ENCODE measurements at places on chromosomes 1 and 21.

GRCh38 chr1:223179280-223179679 lies 36.2 kb upstream of the TLR5 start:
- no peak for DNase-seq

DNA sequence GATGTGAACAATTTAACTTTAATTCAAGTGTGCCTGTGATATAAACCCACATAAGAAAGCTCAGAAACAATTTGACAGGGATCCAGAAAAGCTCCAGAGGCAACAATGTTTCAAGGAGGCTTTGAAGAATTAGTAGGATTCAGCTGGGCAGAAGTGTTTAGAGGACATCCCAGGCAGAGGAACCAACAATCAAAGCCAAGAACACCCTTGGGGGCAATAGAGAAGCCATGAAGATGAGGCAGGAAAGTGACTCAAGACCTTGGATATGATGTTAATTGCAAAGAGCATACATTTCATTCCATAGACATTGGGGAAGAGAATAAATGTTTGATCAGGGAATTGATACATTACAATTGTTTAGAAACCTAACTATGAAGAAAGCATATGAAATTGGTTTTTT lies 280.3 kb downstream of the LTN1 start:
- DNase-seq: no peak

- DNase-seq: no peak
Measured at GRCh38 chr1:235022981-235023710, 105.5 kb downstream of the TOMM20 start.

GRCh38 chr1:47313915-47314664 lies at the start of gene STIL:
Gene STIL (minus strand): TSS chr1:47314147. CDS start chr1:47310319, 3,828 bp downstream.
- peak; percentile 97 for DNase-seq

DNA sequence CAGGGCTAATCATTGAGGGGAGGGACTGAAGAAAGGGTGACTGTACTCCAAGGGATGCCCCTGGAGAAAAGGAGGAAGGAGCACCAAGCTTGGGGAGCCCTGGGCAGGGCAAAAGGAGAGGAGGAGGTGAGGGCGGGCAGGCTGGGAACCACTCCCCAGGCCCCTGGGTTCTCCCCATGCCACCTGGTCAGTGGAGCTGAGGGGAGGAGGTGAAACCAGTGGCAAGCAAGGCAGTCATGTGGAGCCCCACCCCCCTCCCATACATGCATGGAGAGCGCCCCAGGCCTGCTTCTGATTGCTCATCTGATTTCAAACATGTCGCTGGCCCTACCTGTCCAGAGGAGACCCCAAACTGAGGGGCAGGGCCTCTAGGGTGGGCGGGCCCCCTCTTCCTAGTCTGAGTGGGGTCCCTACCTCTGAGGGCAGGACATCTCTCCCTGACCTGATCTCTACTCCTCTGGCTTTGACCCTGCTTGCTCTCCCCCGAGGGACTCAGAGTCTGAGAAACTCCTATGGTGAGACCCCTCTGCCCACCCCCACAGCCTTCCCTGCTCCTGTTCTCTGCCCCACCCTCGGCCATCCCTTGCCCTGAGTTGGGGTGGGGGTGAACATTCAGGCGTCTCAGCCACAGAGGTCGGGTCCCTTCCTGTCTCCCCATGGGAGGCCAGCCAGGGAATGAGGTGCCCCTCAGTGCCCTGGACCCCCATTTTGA lies 18.6 kb downstream of the INSRR start:
- DNase-seq: no peak

DNA sequence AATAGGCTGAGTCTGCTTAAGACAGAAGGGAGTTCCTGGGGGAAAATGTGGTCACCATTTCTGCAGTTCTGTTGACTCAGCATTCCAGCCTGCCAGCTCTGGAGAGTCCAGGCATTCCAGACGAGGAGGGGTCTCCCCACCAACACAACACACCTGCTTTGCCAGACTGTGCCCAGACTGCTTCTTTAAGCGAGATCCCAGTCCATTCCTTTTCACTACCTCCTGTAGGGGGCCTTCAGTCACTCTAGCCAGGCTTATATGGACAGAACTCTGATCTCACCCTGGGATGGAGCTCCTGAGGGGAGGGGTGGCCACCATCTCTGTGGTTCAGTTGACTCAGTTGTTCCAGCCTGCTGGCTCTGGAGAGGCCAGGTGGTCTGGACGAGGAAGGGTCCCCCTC lies 48.5 kb downstream of the UBE2U start:
- DNase-seq: no peak

- DNase-seq: no peak
Measured at GRCh38 chr1:235485558-235485957, 18.7 kb downstream of the B3GALNT2 start.

DNA sequence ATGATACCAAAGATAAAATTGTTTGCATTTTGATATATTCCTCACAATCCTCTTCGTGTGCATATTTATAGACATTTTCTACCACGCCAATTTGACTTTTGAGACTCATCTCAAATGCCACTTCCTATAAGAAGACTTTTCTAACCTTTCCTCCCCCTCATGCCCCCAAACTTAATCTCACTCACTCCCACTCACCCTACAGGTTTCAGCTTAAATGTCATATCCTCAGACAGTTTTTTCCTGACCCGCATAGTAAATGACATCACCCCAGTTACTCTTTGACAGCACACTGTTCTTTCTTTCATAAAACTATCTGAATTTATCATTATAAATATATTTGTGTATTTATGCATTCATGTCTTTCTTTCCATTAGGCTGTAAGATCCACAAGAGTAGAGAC lies 29.6 kb upstream of the RGS8 start:
- DNase-seq: no peak

- DNase-seq: no peak
Measured at GRCh38 chr1:116737855-116738321, 16.3 kb upstream of the CD2 start.

DNA sequence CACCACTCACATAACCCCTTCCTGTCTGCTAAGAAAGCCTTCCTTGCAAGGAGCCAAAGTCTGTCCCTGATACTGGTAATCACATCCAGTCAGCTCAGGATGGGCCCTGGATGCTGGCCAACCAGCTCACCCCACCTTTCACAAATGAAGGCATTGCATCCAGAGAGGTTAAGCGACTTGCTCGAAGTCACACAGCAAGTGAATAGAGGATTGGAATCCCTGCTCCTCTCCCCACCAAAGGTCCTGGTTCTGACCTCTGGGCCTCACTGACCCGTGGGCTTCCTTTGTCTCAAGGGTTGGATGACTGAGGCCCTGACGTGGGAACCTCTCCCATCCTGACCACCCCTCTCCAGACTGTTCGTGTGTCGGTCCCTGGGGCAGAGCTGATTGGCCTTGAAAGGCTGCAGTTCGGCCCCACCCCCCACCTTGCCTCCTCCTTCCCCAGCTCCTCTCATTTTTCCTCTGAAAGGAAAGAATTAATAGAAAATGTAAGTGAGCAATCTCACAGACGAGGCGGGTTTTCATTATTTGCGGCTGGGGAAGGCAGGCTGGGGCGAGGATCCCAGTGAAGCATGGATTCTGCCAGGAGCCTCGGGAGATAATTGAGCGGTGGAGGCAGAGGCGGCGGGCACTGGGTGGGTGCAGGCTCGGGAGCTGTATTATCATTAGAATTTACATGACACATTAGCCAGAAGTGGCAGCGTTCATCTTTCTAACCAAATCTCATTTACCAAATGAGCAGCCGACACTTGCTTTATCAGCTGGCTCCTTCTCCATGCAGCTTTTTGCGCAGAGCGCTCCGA lies 101.5 kb upstream of the CSF3R start:
- DNase-seq: no peak

DNA sequence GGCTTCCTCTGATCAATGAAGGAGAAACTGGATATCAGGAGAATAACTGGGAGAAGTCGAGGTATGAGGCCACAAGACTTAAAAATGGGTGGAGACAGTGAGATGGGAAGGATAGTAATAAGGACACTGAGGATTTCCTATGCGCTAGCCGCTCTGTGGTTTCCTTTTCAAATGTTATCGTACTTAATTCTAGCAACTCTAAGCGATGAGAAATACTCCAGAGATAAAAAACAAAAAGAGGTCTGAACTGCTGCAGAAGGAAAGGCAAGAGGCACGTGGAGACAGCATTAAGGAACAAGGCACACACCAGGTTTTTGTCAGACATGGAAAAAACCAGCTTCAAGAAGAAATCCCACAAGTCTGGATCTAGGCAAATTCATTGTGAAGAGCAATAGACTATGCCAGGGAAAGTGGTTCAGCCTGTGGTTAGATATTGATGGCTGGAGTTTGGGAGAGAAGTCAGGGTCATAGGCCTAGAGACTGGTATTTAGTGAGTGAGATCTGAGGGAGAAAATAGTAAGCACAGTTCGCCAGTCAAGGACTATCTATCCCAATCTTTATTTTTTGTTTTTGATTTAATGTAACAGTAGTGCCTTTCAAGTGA lies 5.3 kb downstream of the CLCA2 start:
- no peak for DNase-seq

- DNase-seq: no peak
Measured at GRCh38 chr1:64848136-64848535, 103.3 kb downstream of the RAVER2 start.

GRCh38 chr1:70431317-70431716 lies 20.2 kb downstream of the CTH start:
- no peak for DNase-seq

- peak; percentile 45 for DNase-seq
Measured at GRCh38 chr1:207495801-207496792, at the start of gene CR1. Gene CR1 (plus strand): TSS chr1:207496157. CDS start chr1:207496268, 111 bp downstream.

GRCh38 chr21:14531757-14532316 lies 14.3 kb downstream of the SAMSN1 start:
- no peak for DNase-seq

DNA sequence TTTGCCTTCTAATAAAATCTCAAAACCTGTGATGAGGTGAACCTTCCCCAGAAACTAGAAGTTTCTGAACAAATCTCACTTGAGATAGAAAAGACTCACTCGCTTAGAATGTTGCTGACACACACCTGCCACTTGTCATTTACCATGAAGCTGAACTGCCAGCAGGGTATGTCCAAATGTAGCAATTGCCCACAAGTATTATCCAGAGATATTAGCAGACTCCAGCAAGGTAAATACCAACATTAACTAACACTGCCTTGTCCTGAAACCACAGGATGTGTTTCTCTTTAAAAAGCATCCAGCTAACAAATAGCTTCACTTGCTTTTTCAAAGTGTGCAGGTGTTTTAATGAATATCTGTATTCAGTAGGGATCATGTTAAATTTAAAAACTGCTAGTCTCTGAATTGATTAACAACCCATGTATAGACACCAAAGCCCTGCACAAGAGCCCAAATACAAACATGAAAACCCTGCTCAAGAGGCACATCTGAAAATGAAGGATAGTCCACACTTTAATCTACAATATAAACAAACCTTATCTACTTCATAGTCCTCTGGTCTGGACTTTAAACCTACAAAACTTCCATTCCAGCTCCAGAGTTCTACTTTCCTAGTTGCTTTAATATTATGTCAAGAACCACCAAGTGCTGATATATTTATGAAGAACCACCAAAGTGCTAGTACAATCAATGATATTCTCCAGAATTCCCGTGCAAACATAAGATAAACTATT lies 19.3 kb downstream of the KRTAP8-1 start:
- DNase-seq: no peak

DNA sequence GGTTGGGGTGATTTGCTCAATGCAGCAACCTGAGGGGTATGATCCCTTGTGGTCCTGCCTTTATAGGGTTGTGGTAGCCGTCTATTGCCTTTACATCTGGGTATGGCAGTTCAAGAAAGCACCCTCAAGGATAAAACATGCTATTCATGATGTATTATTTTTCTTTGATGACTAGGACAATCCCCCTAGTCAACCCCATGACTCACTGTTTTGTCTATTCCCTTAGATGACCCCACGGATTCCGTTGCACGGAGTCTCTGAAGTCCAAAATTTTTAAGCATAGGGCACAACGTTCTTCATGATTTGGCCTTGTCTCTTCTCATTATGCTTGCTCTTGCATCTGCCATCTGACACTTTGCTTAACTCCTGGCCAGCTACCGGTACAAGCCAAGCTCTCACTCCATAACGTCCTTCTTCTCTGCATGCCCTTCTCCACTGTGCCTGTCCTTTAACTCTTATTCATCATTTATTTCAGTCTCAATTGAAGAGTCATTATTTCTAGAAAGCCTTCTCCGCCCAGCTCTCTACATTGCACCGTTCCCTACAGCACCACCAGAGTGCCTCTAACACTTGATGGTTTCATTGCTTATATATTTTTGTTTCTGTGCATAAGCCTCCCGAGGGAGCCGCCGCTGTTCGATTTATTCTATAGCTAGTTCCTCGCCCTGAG lies 838 bp upstream of the DISP1 start:
- no peak for DNase-seq

DNA sequence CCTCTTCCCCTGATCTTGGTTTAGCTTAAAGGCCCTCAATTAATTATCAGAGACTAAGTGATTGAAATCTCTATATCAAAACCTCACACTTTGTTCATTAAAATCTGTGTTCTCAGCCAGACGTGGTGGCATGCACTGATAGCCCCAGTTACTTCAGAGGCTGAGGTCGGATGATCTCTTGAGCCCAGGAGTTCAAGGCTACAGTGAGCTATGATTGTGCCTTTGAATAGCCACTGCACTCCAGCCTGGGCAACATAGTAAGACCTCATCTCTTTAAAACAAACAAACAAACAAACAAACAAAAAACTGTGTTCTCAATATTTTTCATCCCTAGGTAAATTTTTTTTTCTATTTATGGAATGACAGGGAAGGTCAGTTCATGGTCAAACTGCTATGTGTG lies 18.7 kb downstream of the TRMT13 start:
- no peak for DNase-seq

- DNase-seq: no peak
Measured at GRCh38 chr1:172897738-172898137, 153.0 kb downstream of the TNFSF18 start.

DNA sequence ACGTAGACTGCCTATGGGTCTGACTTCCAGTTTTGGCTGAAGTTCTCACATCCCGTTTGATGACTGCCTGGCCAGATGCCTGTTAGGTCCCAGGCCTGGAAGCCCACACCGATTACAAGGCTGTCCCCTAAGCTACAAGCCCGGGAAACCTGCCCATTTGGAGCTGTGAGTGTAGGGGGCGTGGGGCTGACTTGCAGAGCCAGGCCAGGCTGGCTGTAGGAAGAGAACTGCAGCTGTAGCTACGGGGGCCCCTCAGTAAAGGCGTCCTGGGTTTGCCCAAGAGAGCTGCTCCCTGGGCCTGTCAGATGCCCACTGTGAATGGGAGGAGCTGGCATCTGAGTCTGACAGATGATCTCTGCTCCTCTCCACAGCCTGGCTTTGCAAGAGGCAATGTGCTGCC lies 199.7 kb downstream of the CAMTA1 start:
- no peak for DNase-seq

- DNase-seq: no peak
Measured at GRCh38 chr1:112007169-112007568, 17.7 kb upstream of the KCND3 start.

DNA sequence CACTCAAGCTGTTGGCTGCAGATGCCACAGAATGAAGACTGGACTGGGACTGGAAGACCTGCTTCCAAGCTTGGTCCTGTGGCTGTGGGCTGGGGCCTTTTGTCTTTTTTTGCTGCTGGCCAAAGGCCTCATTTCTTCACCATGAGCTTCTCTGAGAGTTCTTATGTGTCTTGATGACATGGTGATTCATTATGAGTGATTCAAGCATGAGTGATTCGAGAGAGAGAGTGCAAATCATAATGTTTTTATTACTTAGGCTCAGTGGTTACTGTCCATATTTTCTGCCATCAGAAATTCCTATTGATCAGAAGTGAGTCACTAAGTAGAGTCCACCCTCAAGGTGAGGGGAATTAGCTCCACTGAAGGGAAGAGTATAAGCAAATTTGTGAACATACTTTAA lies 94.0 kb downstream of the PCP4 start:
- no peak for DNase-seq

Data from hematopoietic multipotent progenitor cell treated with erythropoietin and hydrocortisone succinate and interleukin-3 and kit ligand, for 17 days (in vitro differentiated cells).